Uterine smooth muscle cell (primary cell): ENCODE measurements at places on chromosomes 13 and 19. TPM values are rescaled to one million over a fixed set of nuclear protein-coding genes. Genes with fewer than 3 reads are reported as not detected.

Gene PCSK4
- total RNA-seq, result 2.3 and 4.4 TPM in 2 replicates

Gene PTPRH
- 7.4 and 15.3 TPM in 2 replicates for total RNA-seq

Gene KLK1
- not detected in 2 replicates for total RNA-seq

Gene KLK10
- total RNA-seq, result not detected in 2 replicates

Gene ZNF497
- 0.89 and 1.4 TPM in 2 replicates for total RNA-seq

Gene DBP
- 3.9 and 7.6 TPM in 2 replicates for total RNA-seq

Gene PTGER1
- total RNA-seq, result 5.2 and 6.1 TPM in 2 replicates

Gene CD33
- total RNA-seq, result 0.22 TPM in 1 of 2 replicates, not detected in the other

Gene SMIM24
- total RNA-seq, result not detected in 2 replicates

Gene PPP1R15A
- total RNA-seq, result 124 and 144 TPM in 2 replicates

Gene C19orf85
- not detected in 2 replicates for total RNA-seq

Gene POU2F2
- 0.77 and 1.00 TPM in 2 replicates for total RNA-seq

Gene CCDC70
- total RNA-seq, result not detected in 2 replicates

Gene LYPD3
- total RNA-seq, result 0.11 and 0.12 TPM in 2 replicates

Gene C2CD4C
- 0.33 and 0.37 TPM in 2 replicates for total RNA-seq

Gene ZNF20
- total RNA-seq, result 5.2 and 7.4 TPM in 2 replicates

Gene TEKTIP1
- not detected in 2 replicates for total RNA-seq

Gene LIN37
- total RNA-seq, result 12.2 and 16.5 TPM in 2 replicates

Gene PGLYRP2
- total RNA-seq, result not detected in 2 replicates

Gene ZIC5
- total RNA-seq, result not detected in 2 replicates

Gene ACER1
- not detected in 2 replicates for total RNA-seq

Gene WASF3
- total RNA-seq, result 7.6 and 10.2 TPM in 2 replicates

Gene ZNF66
- 1.7 and 4.0 TPM in 2 replicates for total RNA-seq

Gene APOC4
- not detected in 2 replicates for total RNA-seq

Gene RASL11A
- 12.9 and 18.8 TPM in 2 replicates for total RNA-seq

Gene ZNF85
- 3.5 and 10.7 TPM in 2 replicates for total RNA-seq

Gene ADGRE3
- total RNA-seq, result under 0.01 TPM in 1 of 2 replicates, not detected in the other
